Airway epithelial cell (primary cell): ENCODE measurements at places on chromosomes 16 and 17. TPM values are rescaled to one million over a fixed set of nuclear protein-coding genes. Genes with fewer than 3 reads are reported as not detected.

Gene SLC5A11
- not detected in 2 replicates for total RNA-seq

Gene ARRB2
- total RNA-seq: 10.1 and 15.7 TPM in 2 replicates

Gene NKD1
- total RNA-seq: 0.07 and 0.19 TPM in 2 replicates

Gene MYH1
- total RNA-seq: not detected in 2 replicates

Gene CDH15
- total RNA-seq: not detected in 2 replicates

Gene TRPV3
- total RNA-seq: 2.0 and 4.9 TPM in 2 replicates

Gene OR3A3
- total RNA-seq: not detected in 2 replicates

Gene NPIPA2
- not detected in 2 replicates for total RNA-seq

Gene SLC12A3
- not detected in 2 replicates for total RNA-seq

Gene OR1F1
- total RNA-seq: 0.78 TPM in 1 of 2 replicates, not detected in the other

Gene MT1A
- total RNA-seq: not detected in 2 replicates

Gene GPRC5B
- total RNA-seq: 0.05 and 0.28 TPM in 2 replicates

Gene ADGRG3
- not detected in 2 replicates for total RNA-seq

Gene TEKT5
- total RNA-seq: not detected in 2 replicates

Gene SPATA22
- total RNA-seq: not detected in 2 replicates

Gene CPSF4L
- total RNA-seq: not detected in 2 replicates

Gene WNK4
- 0.09 TPM in 1 of 2 replicates, not detected in the other for total RNA-seq

Gene EVPL
- 101 and 120 TPM in 2 replicates for total RNA-seq

Gene FUS
- total RNA-seq: 46.6 and 58.3 TPM in 2 replicates

Gene SDR42E1
- 10.3 TPM in 2 replicates for total RNA-seq

Gene CIITA
- total RNA-seq: 0.07 and 1.3 TPM in 2 replicates

Gene PRR35
- not detected in 2 replicates for total RNA-seq

Gene TNRC6A
- total RNA-seq: 8.4 and 46.1 TPM in 2 replicates

Gene GP2
- total RNA-seq: not detected in 2 replicates

Gene RMI2
- total RNA-seq: 12.3 TPM in 2 replicates

Gene HEATR9
- not detected in 2 replicates for total RNA-seq

Gene ZP2
- not detected in 2 replicates for total RNA-seq

Gene CEP295NL
- total RNA-seq: not detected in 2 replicates

Gene ZNF764
- 6.3 and 8.2 TPM in 2 replicates for total RNA-seq

Gene GFER
- 20.3 and 22.9 TPM in 2 replicates for total RNA-seq

Gene FOXN1
- 2.7 and 11.1 TPM in 2 replicates for total RNA-seq

Gene HBA2
- total RNA-seq: not detected in 2 replicates

Gene NPLOC4
- total RNA-seq: 45.6 and 57.5 TPM in 2 replicates

Gene DNAH17
- total RNA-seq: not detected in 2 replicates

Gene KCNJ2
- 0.42 and 0.46 TPM in 2 replicates for total RNA-seq

Gene ATXN7L3
- total RNA-seq: 34.2 and 53.6 TPM in 2 replicates

Gene ZNF629
- total RNA-seq: 9.9 and 14.6 TPM in 2 replicates

Gene SLC2A4
- 0.14 and 0.56 TPM in 2 replicates for total RNA-seq

Gene RNF157
- 0.07 and 1.4 TPM in 2 replicates for total RNA-seq

Gene MT3
- not detected in 2 replicates for total RNA-seq

Gene DLX4
- total RNA-seq: 0.14 TPM in 1 of 2 replicates, not detected in the other

Gene WNT9B
- total RNA-seq: not detected in 2 replicates

Gene TP53TG3
- total RNA-seq: not detected in 2 replicates

Gene TBC1D3
- not detected in 2 replicates for total RNA-seq

Gene ETV4
- total RNA-seq: 15.0 and 23.2 TPM in 2 replicates

Gene KNOP1
- total RNA-seq: 13.2 and 25.9 TPM in 2 replicates

Gene RAB37
- total RNA-seq: 0.05 and 0.42 TPM in 2 replicates

Gene TRPV2
- 2.9 and 3.9 TPM in 2 replicates for total RNA-seq

Gene HASPIN
- 6.1 and 7.6 TPM in 2 replicates for total RNA-seq

Gene SLC38A7
- 4.5 and 5.7 TPM in 2 replicates for total RNA-seq

Gene TEX19
- total RNA-seq: not detected in 2 replicates

Gene CRHR1
- not detected in 2 replicates for total RNA-seq

Gene GFAP
- 0.05 TPM in 1 of 2 replicates, not detected in the other for total RNA-seq

Gene CACNG5
- not detected in 2 replicates for total RNA-seq
